HCT116 (cell line): ENCODE measurements at places on chromosomes 1 and 21.

GRCh38 chr1:189275796-189276195, 1201.9 kb downstream of the BRINP3 start:
- DNase-seq = no peak

DNA sequence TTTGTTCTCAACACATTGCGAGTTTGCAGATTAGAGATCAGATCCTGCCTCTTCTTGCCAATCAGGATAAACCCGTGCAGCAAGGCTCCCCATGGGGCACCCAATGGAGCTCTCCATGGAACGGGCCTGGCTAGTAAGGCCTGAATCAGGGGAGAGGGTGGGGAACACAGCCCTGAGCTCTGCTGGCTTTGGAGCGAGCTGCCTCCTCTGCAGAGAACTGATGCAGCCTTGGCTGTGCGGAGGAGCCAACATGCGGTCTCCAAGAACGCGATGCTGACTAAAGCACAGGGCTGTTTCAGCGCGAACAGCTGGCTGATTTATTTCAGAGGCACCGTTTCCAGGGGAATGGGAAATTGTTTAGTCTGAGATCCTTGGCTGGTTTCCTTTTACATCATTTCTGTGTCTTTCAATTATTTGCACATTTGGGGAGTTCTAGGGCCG, 139.7 kb downstream of the TSEN15 start:
- no peak for DNase-seq

DNA sequence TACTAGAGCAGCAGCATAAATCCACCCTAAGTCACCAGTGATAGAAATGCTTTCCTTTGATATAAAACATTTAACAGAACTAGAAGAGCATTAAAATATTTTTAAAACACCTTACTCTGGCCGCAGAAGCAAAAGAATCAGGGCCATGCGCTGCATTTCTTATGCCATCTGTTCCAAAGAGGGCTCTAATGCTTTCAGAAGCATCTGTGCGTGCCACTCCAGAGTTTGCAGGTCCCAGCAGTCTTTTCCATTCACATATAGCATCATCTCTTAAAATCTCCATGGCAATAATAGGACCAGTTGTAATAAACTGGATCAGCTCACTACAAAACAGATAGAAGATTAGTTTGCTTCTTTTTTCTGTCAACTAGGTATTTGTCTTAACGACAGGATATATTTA, 69.2 kb downstream of the NME7 start:
- DNase-seq = no peak

DNA sequence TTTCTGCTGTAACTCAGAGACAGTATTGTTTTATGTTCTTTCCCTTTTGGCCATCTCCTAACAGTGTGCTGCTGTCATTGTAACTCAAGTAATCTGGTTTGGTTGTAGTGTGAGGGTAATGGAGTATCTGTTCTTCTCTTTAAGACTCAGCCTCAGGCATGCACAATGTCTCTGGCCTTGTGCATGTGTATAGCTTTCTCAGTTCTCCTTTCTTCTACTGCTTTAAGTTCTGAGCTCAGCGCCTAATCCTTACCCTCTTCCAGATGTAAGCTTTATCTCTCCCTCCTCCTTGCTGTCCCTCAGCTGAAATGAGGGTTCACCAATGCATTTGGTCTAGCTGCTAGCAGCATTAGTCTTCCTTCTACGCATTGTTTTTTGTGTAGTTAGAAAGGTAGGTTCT, 1420.4 kb upstream of the PRMT6 start:
- DNase-seq = no peak

GRCh38 chr1:62011006-62011405, 183.6 kb upstream of the L1TD1 start:
- DNase-seq = no peak

DNA sequence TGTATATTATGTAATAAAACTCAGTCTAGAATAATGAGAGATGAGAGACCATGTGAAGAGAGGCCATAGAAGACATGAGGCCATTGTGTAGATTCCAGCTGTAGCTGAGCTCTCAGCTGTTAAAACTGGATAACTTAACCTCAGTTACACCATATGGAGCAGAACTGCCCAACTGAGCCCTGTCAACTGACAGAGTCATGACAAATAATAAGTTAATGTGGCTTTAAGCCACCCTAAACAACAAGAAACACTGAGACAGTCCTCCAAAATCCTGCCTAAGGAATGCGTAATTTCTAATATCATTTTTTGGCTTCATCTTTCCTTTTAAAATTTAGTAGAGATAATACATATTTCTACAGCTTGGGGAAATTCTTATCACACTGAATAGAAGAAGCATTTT, 580.0 kb upstream of the RGS18 start:
- DNase-seq = no peak

DNA sequence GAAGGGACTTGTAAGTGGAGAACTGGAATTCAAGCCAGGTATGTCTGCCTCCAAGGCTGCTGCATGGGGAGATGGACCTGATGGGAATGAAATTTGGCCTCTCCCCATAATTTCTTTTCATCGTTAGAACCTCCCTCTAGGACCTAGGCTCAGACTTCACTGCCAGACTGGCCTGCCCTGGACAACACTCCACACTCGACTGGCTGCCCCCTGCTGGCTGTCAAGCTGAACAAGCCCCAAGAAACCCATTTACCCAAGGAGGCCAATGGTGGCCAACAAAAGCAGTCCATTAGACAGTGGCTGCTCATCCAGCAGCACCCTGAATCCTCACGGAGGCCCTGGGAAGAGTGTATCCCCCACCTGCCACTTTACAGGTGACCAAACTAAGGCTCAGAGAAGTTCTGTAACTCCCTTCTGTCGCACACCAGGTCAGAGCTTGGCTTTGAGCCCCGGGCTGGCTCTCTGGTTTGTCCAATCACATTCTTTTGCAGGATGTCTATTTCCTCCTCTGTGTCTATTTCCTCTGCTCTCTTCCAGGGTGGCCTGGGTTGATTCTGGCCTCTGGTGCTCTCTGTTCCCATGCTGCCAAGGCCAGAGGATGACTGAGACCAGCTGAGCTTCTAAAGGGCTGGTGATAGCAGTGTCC, 3.8 kb downstream of the RNF186 start:
- peak; percentile 34 for DNase-seq

GRCh38 chr1:95287081-95287480, 53.1 kb downstream of the RWDD3 start:
- no peak for DNase-seq

DNA sequence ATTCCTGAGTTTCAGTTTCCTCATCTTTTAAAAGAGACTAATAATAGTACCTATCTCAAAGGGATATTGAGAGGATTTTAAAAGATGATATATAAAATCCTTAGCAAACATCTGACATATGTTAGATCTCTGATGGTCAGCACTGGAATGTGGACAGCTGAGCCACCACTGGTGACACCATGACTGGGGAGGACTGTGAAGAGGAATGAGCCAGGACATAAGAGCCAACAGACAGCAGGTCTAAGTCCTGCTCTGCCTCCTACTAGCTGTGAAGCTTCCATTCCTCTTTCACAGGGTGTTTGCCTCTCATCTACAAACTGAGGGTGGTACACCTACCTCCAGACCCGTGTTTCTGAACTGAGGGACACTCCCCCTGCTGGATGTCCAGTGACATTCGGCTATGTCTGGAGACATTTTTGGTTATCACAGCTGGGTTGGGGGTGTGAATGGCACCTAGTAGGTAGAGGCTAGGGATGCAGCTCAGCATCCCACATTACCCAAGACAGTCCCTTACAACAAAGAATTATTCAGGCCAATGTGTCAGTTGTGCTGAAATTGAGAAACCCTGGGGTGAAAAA, 109.1 kb upstream of the OLIG2 start:
- peak; percentile 15 for DNase-seq

- DNase-seq = no peak
Measured at GRCh38 chr1:212295579-212295978, 10.4 kb downstream of the PPP2R5A start.

GRCh38 chr1:186735463-186735862, 55.2 kb upstream of the PTGS2 start:
- no peak for DNase-seq

GRCh38 chr21:45140346-45140940, 66.1 kb downstream of the ADARB1 start:
- peak; percentile 79 for DNase-seq

- DNase-seq = no peak
Measured at GRCh38 chr1:7813677-7814373, 29.7 kb downstream of the PER3 start.

- no peak for DNase-seq
Measured at GRCh38 chr1:71068325-71069240, 12.3 kb downstream of the ZRANB2 start.

DNA sequence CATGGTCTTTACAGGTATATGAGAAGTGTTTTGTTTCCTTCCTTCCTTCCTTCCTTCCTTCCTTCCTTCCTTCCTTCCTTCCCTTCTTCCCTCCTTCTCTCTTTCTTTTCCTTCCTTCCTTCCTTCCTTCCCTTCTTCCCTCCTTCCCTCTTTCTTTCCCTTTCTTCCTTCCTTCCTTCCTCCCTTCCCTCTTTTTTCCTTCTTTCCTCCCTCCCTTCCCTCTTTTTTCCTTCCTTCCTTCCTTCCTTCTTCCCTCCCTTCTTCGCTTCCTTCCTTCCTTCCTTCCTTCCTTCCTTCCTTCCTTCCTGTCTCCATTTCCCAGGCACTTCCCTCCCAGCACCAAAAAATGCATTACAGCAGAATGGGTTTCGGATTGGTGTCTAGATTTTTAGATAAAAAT, 235.0 kb upstream of the KIAA0040 start:
- no peak for DNase-seq

GRCh38 chr1:198775606-198776005, 136.8 kb downstream of the PTPRC start:
- DNase-seq = no peak

DNA sequence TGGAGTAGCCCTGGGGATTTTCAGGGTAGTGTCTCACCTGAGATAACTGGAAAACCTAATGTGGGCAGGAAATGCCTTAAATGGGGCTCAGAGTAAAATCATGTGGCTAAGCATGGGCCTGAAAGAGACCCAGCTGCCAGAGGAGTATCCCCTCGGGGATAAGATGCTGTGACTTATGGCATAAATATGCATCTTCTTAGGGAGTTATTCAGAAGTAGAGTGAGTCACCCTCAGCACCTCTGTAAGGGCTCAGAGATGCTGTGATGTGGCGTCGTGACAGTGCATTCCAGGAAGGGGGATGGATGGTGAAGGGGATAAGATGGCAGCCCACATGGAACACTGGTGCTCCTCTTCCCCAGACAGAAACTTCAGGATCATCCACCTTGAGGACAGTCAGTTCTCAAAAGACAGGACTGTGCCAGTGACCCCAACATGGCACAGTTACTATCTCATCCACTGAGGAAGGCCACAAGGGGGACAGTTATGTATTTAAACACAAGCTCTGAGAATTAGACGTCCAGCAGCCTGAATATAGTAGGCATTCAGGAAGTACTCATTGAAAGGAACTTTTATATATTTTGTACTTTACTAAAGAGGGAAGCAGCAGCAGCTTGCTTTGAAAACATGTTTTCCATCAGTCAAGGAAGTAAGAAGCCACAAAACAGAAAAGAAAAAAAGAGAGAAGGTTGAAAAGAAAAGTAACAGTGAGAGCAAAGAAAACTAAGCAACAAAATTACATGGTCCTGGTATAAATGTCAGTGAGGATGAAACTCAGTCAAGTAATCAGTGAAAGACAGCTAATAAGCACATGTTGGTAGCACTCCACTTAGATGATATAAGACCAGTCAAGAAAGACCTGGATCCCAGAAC, 8.3 kb downstream of the IL24 start:
- peak; percentile 31 for DNase-seq

DNA sequence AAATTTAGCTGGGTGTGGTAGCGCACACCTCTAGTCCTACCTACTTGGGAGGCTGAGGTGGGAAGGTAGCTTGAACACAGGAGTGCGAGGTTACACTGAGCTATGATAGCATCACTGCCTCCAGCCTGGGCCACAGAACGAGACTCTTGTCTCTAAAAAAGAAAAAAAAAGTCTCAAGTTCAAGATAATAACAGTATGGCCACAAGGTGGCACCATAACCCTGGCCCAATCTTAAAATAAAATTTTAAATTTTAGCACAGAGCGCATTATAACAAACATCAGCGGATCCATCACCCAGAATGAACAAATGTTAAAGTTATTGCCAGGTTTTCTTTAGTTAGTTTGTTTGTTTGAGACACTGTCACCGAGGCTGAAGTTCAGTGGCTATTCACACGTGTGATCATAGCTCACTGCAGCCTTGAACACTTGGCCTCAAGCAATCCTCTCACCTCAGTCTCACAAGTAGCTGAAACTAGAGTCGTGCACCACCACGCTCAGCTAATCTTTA, 2.9 kb upstream of the HTR6 start:
- DNase-seq = peak; percentile 24

- no peak for DNase-seq
Measured at GRCh38 chr1:201570886-201571624, 32.1 kb downstream of the NAV1 start.

GRCh38 chr1:180889325-180889724, 23.4 kb upstream of the KIAA1614 start:
- DNase-seq = no peak

DNA sequence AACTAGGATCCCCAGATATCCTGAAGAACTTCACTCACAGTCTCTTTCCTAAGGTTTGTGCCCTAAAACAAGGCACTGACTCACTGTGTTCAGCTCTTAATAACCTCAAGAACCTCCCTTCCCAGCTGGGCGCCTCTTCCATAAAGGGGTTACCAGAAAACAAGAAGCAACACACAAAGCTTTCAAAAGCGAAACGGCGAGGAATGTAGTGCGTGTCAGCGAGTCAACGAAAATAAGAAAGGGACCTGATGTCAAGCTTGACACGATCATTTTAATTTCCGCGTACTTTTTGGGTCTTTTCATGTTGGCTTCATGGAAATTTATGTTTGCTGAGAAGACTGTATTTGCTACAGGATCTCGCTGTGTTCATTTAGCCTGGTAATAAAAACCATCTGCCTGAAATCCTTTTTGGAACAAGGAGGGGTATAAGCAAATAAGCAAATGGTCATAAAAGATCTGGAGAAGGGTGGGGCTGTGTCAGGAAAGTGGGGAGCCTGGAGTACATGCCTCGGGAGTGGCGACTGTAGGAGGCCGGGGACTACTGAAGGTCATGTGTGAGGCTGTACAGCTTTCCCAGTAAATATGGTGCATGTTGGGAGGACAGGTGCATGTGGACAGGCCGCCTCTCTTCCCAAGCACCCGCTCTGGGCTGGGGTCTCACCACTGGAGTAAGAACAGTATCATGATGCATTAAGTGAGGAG, 11.4 kb upstream of the CLDN14 start:
- no peak for DNase-seq

- DNase-seq = no peak
Measured at GRCh38 chr1:54003249-54003646, 14.7 kb downstream of the LDLRAD1 start.

DNA sequence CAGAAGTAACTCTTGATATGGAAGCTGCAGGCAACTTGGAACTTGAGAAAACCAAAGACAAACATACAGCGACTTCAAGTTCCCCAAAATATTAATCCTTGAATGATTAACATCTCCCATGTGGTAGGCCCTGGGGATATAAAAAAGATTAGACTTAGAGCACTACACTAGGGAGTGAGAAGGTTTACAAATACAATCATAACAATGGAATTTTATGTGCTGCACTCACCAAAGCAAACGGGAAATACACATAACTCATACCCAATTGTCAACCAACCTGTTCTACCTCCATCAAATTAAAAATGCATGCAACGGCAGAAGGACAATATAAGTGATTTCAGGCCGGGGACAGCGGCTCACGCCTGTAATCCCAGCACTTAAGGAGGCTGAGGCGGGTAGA, 3.7 kb downstream of the SMYD3 start:
- no peak for DNase-seq

- no peak for DNase-seq
Measured at GRCh38 chr1:7478142-7478790, 292.8 kb upstream of the VAMP3 start.
